ENCODE measurements at places on chromosomes 5 and 9.

GRCh38 chr5:158720281-158720680 is 379.4 kb downstream of the EBF1 start:
- no peak for DNase-seq

DNA sequence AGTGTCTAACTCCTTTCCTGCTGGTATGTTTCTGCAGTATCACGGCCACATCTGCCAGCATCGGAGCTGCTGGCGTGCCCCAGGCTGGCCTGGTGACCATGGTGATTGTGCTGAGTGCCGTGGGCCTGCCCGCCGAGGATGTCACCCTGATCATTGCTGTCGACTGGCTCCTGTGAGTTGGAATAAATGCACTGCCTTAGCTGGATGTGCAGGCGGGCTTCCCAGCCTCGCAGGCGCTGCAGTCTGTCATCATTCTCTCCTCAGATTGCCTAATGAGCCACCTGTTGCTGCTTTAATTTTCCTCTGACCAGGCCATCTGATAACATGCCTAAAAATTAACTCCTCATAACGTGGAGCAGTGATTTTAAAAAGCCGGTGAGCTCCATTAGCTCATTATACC is 79.1 kb upstream of the PLPP6 start:
- no peak for DNase-seq

GRCh38 chr9:122355336-122355875 is 15.4 kb upstream of the PTGS1 start:
- no peak for DNase-seq

GRCh38 chr9:123318202-123318601 is 37.8 kb upstream of the CRB2 start:
- DNase-seq: no peak

- DNase-seq: no peak
Observed at GRCh38 chr5:131541762-131542161, 93.3 kb downstream of the RAPGEF6 start.
